ENCODE measurements at places on chromosomes 4 and X. TPM values are rescaled to one million over a fixed set of nuclear protein-coding genes. Genes with fewer than 3 reads are reported as not detected.

- DNase-seq = no peak
Observed at GRCh38 chr4:64305565-64306254, 103.5 kb downstream of the TECRL start.

The RTL3 gene
- total RNA-seq = not detected

The P2RY8 gene
- total RNA-seq = 3.6 TPM

DNA sequence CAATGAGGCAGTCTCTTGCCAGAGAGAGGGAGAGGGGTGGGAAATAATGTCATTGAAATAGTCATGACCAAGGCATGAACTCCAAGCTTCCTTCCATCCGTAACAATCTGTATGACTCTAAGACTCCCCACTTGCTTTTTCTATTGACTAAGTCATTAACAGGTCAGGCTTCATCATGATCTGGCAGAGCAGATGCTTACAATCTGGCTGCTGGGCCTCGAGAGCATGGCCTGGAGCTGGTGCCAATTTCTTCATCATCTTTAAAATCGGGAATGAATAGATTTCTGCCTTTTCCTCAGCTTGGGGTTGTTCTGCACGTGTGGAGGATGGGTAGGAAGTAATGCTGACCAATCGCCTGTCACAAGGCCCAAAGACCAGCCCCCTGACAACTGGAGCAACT, 280.6 kb upstream of the CLNK start:
- no peak for DNase-seq

DNA sequence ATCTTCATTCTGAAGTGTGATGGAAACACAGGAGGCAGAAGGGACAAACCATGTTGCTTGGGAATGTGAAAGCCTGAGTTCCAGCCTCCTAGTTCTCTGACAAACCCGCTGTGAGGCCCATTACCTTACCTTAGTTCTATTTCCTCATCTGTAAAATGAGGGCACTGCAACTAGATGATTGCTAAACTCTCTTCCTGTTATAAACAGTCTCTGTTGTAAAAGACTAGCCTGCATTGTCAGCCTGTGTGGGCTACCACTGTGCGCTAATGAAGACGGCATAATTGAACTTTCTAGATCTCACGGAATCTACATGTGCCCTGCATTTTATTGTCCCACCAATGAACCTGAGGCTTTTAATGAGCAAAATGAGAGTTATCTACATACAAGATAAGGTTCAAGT, 147.2 kb downstream of the AFF2 start:
- DNase-seq = no peak

- DNase-seq = no peak
Observed at GRCh38 chrX:50853399-50853798, 39.4 kb upstream of the SHROOM4 start.

The TACC3 gene
- 15.6 TPM for total RNA-seq

The IGSF1 gene
- total RNA-seq = 0.34 TPM

DNA sequence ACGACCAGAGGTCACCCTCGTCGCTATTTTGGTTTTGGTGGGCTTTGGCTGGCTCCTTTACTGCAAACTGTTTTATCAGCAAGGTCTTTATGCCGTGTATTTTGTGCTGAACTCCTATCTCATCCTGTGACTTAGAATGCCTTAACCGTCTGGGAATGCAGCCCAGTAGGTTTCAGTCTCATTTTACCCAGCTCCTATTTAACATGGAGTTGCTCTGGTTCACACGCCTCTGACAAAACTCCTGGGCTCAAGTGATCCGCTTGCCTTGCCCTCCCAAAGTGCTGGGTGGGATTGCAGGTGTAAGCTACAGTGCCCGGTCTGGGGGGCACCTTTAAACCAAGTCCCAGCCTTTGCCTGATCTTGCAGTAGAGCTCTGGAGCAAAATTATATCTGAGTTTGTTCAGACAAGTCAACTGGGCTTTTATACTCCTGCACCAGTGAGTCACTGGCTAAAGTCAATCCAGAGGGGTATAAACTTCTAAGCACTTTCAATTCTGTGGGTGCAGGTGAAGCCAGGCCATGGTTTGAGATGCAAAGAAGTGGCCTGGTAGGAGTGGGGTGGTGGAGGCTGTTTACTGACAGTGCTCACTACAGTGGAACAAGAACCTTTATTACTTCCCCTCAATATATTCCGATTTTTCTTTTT, 50.2 kb downstream of the MGST2 start:
- no peak for DNase-seq

GRCh38 chr4:94228493-94229216, 21.0 kb downstream of the SMARCAD1 start:
- no peak for DNase-seq

DNA sequence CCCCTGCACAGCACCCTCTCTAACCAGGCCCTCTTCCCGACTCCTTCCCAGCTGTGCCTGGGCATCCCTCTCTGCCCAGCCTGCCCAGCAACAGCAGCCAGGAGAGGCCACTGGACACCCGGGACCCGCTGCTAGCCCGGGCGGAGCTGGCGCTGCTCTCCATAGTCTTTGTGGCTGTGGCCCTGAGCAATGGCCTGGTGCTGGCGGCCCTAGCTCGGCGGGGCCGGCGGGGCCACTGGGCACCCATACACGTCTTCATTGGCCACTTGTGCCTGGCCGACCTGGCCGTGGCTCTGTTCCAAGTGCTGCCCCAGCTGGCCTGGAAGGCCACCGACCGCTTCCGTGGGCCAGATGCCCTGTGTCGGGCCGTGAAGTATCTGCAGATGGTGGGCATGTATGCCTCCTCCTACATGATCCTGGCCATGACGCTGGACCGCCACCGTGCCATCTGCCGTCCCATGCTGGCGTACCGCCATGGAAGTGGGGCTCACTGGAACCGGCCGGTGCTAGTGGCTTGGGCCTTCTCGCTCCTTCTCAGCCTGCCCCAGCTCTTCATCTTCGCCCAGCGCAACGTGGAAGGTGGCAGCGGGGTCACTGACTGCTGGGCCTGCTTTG, 1.1 kb downstream of the AVPR2 start:
- no peak for DNase-seq

The HHIP gene
- 0.15 TPM for total RNA-seq

GRCh38 chrX:25427873-25428555, 412.2 kb upstream of the ARX start:
- no peak for DNase-seq

DNA sequence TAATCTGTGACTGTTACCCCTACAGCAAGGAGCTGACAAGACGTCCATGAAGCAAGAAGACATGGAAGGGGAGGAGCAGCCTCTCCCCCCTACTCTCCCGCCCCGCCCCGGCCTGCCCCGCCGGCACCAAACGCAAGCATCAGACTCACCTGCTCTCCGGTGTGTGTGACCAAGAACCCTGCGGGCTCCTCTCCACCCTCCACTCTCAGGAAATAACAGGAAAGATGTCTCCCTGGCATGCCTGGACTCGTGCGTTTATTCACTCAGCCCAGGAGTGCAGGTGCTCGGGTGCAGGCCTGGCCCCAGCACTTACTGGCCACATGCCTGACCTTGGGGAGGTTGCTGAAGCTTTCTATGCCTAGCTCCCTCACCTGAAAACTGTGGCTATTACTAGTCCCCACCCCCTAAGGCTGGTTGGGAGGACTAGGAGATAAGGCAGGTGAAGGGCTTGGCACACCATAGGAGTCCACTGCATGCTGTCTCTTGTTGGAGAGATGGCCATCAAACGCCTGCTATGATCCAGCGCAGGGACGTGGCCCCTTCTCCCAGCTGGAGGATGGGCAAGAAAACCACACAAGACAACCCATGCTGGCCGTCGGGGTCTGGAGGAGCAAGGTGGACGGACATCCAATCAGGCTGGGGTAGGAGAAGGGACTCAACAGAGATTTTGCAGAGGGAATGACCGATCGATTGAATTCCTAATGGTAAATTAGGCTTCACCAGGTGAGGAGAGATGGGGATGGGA, 34.9 kb upstream of the CLDN24 start:
- DNase-seq = no peak

The SH3D19 gene
- 172 TPM for total RNA-seq

- DNase-seq = no peak
Observed at GRCh38 chr4:101126059-101126458, 221.3 kb downstream of the PPP3CA start.

- DNase-seq = no peak
Observed at GRCh38 chr4:159608436-159608835, 505.6 kb downstream of the RAPGEF2 start.

DNA sequence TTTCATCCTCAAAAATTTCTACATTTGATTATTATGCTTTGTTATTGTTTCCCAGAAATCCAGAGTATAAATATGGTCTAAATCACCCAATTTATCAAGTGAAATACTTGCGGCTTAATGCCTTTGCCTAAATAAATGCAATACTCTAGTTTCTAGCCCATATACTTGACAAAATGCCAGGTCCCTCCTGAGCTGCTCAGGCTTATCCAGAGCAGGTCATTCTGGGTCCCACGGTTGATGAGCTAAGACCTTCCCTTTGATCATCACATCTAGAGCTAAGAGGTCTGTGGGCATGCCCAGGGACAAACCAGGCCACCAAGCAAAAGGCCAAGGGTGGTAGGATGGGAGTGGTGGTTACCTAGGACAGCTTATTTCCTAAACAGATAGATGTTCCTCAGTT, 180.1 kb downstream of the SMIM20 start:
- DNase-seq = no peak

- no peak for DNase-seq
Observed at GRCh38 chrX:37829721-37830120, 17.6 kb downstream of the DYNLT3 start.

- no peak for DNase-seq
Observed at GRCh38 chr4:61522312-61522711, 322.2 kb downstream of the ADGRL3 start.

DNA sequence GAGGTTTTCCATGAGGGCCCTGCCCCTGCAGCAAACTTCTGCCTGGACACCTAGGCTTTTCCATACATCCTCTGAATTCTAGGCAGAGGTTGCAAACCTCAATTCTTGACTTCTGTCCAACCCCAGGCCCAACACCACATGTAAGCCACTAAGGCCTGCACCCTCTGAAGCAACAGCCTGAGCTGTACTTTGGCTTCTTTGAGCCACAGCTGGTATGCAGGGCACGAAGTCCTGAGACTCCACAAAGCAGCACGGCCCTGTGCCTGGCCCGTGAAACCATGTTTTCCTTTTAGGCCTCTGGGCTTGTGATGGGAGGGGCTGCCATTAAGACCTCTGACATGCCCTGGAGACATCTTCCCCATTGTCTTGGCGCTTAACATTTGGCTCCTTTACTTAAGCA, 728.4 kb upstream of the FTHL17 start:
- no peak for DNase-seq

DNA sequence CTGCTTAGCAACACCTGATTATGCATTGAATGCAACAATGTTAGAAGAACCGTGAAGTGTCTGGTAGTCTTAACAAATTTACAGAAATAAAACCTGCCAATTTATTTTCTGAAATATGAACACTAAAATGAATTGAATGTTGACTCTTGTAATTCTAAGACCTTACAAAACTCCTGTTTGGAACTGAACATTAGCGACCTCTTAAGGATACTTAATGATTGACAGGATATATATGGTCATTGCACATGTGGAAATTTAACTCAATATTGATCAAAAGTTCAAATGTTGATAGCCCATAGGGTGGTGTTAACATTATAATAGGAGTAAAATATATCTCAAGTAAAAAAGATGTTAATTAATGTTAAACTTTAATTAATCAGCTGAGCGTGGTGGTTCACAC, 79.1 kb downstream of the TECRL start:
- DNase-seq = no peak

Data from uterus (tissue), 4 donors.